ENCODE measurements at places on chromosomes 5 and 9. TPM values are rescaled to one million over a fixed set of nuclear protein-coding genes. Genes with fewer than 3 reads are reported as not detected.

GRCh38 chr9:98121058-98121457, 2.0 kb upstream of the TRIM14 start:
- DNase-seq, result no peak

DNA sequence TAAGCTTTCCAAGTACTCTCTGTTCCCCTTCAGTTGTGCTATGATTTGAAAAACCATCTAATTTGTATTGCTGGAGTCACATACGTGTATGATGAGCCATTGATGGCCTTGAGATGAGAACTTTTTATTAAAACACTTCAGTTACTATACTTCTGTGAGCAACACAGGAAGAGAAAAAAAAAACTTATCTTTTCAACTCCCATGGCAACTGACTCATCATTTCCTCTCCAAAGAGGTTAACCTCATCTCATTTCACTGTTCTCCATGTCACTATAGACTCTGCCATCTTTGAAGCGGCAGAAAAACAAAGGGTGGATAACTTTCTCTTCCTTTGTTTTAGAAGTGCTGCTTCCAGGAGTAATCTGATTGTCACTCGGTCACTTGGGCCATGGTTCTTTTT, 104.3 kb upstream of the PCSK1 start:
- no peak for DNase-seq

GRCh38 chr5:39178861-39179260, 40.5 kb downstream of the FYB1 start:
- no peak for DNase-seq

DNA sequence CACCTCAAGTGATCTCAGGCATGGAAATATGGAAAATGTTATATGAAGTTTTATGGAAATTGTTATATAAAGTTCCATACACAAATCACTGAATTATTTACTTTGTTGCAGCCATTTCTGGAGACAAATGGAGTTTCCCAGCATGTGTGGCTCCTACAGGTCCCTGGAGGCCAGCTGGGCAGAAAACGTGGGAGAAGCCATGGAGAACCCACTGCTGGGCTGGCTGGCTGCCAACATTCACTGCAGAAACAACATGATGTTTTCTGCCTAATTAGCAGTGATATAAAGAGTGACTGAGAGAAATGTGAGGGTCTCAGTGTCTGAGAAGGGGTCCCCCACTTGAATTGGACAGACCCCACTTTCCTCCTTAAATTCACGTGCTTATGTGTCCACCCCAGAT, 208.8 kb upstream of the IRX2 start:
- DNase-seq, result no peak

DNA sequence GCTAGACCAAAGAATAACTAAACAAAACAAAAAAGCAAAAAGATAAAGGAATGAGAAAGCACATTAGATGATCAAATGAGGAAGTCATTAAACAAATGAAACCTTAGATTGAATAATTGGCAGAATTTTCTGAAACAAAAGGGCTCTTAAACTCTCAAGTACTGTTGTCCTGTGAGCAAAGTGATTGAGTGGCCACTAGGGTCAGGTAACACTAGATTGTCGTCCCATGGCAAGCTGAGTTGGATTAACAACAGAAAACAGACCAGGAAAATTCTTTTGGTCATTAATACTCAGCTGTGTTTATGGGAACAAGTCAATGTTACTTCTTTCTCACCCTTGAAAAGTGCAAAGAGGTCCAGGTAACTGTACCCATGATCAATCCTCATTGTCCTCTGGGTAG, 81.6 kb upstream of the MRPS30 start:
- DNase-seq, result no peak

DNA sequence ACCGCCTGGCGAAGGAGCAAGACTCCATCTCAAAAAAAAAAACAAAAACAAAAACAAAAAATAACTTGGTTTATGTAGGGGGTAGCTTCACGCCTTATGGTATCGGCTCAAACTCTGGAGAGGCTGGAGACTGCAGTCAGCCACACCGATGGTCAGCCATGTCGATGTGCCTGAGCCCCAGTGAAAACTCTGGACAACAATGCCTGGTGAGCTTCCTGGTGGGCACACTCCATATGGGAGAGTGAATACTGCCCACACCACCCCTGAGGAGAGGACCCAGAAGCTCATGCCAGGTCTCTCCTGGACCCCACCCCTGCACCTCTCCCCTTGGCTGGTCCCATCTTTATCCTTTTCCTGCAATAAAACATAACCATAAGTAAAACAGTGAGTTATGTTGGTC, 19.6 kb downstream of the IPPK start:
- DNase-seq, result no peak

DNA sequence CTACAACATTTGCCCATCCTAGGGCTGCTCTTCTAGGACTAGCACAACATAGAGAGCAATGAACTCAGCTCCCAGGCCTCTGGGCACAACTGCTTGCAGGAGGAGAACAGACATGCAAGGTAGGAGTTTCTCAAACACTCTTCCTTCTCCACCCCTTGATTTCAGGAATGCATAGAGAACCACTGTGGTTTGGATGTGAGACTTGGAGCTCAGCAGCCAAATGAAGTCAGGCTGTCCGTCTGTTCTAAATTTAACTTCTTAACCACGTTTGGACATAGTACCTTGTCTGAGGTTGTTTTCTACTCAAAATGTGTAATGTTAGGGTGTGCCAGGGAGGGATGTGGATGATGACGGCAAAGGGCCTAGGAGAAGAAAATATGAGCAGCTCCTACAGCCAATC, 515.1 kb upstream of the TNC start:
- peak; percentile 6 for DNase-seq

CDH6 gene
- total RNA-seq, result 242 TPM
